ENCODE measurements at places on chromosomes 7 and 10.

DNA sequence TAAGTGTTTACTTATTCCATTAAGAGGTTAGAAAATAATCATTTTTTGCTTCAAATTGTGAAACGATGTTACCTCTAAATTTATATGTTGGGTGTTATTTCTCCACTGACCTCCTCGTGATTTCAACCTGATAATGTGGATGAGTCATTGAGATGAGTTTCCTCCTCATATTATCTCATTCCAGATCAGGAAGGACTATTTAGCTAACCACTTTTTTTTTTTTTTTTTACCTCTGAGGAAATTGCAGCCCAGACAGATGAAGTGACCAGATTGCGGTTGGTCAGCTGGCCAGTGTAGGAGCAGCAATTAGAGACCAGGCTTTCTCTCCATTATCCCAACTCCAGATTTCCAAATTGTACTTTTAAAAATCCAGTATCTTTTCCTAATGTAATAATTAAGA lies 248.7 kb downstream of the FZD1 start:
- DNase-seq, result no peak

- DNase-seq, result no peak
Observed at GRCh38 chr7:19448091-19448490, 260.7 kb downstream of the POLR1F start.

GRCh38 chr10:10514797-10515196 lies 502.9 kb upstream of the CELF2 start:
- DNase-seq, result no peak

GRCh38 chr7:118259115-118259514 lies 34.6 kb downstream of the ANKRD7 start:
- no peak for DNase-seq

DNA sequence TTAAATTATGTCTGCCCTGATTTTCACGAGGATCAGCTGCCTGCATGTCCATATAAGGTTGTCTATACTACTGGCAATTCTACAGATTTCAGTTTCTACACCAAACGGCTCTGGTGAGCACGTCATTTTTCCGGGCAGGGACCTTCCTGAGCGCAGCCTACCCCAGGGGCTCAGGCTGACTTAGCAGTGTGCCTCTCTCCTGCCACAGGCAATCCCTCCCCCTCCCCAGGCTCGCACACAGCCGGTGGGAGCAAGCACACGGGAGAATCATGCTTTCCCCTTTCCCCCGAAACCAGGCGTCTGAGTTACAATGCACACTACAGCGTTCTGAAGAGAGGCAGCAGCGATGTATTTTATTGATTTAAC lies 1.7 kb downstream of the KLF6 start:
- DNase-seq, result peak; percentile 78

GRCh38 chr7:93843260-93843659 lies 47.3 kb downstream of the TFPI2 start:
- no peak for DNase-seq

GRCh38 chr7:156378806-156379205 lies 261.8 kb upstream of the RNF32 start:
- DNase-seq, result no peak

DNA sequence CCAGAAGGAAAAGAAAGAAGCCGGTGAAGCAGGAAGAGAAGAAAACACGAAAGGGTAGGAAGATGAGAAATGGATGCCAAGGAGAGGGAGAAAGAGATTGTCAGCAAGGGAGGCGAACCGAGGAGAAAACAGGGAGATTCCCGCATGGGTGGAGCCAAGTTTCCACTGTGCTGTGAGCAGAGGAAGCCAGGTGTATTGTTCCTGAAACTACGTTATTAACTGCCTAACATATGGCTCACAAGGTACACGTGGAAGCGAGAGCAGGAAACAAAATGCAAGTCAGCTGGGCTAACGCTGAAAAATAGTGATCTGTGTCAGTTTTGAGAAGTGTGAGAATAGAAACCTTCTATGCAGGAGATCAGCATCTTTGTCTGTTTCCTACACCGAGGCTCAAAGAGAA lies 20.4 kb upstream of the HIPK2 start:
- DNase-seq, result no peak

DNA sequence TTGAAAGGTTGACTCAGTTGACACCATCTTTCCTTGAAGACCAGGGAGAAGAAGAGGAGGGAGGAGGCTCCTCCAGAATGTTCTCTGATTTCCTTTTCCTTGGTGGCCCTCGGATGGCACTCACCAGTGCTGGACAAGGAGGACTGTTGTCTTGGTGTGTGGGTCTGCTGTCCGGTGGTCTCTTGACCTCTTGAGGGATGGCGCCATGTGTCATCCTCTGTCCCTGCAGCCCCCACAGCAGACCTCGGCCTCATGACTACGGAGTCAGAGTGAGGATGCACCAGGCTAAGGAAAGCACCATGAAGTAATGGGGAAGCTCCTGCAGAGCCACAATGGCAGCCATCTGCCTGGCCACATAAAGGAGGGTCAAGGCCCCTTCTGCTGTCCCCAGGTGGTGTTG lies 475.0 kb downstream of the GLRX3 start:
- DNase-seq, result no peak

GRCh38 chr7:147193476-147193875 lies 1076.9 kb downstream of the CNTNAP2 start:
- DNase-seq, result no peak

DNA sequence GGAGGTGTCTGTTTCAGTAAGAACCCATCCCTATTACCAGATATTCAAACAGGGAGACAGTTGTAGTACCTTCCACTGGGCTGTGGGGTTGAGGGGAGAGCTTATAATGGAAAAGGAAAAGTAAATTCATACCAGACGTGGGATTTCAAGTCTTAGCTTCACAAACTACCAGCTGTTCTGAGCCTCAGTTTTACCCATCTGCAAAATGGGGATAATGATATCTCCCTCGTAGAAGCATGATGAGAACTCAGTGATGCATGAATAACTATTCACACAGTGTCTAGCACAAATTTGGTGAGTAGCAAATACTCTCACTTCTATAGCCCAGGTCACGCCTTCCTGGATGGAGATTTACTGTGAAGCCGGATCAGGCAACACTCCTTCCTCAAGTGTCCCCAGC lies 29.1 kb upstream of the IKZF1 start:
- no peak for DNase-seq

DNA sequence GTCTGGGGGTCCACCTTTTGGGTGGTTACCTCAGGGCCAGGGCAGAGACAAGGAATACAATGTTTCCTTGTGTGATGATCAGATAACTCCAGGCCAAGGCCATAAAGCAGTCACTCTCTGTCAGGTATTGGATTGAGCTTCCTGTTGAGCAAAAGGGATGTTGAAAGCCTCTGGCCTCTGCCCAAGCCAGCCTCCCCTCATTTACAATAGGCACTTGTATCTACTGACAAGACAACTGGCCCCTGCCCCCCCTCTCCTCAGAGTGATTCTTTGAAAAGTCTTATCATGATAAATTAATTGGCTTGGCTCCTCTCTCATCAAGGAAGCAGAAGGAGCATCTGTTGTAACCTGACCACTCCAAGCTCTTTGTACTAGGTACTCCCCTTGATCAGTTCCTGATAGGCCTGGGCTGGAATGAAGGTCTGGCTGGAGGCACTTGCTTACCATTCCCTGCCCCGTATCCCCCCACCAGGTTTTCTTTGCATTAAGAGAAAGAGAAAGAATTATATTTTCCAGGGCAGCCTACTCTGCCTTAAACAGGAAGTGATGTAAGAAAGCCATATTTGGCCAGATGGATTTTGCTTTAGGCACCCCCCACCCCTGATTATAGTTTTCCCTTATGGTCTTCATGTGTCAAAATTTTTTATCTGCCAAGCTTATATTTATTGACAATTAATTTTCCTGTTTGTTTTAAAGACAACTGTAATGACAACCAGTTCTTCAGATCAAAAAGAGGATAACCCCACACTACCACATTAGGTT lies 42.1 kb upstream of the HPS1 start:
- no peak for DNase-seq

DNA sequence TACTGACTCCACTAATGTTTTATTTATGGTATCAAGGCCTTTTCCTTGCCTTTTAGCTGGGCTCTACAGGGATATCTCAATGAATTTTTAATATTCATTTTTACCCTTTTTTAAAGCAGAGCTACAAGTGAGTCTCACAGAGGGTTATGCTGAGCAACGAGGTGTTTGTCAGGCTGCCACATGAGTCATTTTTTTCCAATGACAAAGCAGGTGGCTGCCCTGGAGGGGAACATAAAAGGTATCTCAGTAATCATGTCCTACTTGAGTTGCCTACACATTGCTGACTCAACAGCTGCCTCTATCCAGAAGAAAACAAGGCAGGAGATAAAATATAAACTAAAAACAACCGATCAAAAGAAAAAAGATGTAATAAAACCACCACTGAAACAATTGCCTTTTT lies 1004.9 kb upstream of the POT1 start:
- DNase-seq, result no peak

- DNase-seq, result no peak
Observed at GRCh38 chr10:35392482-35393228, 56.3 kb downstream of the CCNY start.

- no peak for DNase-seq
Observed at GRCh38 chr10:132401401-132402118, 4.6 kb downstream of the PWWP2B start.

DNA sequence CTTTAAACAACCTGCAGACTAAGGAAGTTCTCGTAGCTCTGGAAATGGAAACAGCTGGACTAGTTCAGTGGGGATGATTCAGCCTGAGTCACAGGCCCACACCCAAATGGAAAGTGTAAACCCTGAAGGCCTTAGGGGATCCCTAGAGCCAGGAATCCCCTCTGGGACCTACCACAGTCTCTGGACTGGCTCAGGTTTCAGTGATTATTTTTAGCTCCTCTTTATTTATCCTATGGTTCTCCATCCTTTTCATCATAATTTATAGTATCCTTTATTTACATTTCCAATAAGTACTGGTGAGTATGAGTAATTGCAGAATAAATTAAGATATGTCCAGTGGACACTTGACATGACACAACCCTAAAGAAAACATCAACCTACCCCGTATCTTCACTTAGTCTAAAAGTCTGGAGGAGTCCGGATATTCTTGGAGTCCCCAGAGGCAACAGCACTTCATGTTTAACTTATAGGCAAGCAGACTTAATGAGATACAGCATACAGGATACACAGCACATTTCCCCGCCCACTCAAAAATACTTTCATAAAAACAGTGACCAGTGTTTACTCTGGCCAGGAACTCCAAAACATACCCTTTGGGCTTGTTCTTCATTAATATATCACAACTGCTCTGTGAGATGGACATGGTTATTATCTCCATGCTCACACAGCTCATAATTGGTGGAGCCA lies 28.4 kb upstream of the SEMA3E start:
- DNase-seq, result no peak

DNA sequence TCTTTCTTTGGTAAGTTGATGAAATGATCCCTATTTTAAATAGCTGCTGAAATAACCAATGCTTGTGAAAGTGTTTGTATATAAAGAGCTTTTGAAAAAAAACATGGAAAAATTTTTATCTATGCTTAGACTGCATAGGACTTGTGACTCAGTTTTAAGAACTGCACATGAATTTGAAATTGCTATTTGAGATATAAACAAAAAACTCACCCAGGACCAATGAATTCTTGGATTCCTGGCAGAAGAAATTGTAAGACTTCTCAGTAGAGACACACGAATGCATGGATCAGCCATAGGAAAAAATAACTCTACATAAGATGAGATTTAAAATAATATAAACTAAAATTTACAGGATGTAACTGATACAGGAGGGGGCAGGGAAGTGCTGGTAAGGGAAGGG lies 278.8 kb upstream of the SORCS1 start:
- no peak for DNase-seq

GRCh38 chr10:22911889-22912762 lies 15.7 kb upstream of the ARMC3 start:
- no peak for DNase-seq

GRCh38 chr7:73681031-73681430 lies 2.2 kb downstream of the DNAJC30 start:
- DNase-seq, result no peak

DNA sequence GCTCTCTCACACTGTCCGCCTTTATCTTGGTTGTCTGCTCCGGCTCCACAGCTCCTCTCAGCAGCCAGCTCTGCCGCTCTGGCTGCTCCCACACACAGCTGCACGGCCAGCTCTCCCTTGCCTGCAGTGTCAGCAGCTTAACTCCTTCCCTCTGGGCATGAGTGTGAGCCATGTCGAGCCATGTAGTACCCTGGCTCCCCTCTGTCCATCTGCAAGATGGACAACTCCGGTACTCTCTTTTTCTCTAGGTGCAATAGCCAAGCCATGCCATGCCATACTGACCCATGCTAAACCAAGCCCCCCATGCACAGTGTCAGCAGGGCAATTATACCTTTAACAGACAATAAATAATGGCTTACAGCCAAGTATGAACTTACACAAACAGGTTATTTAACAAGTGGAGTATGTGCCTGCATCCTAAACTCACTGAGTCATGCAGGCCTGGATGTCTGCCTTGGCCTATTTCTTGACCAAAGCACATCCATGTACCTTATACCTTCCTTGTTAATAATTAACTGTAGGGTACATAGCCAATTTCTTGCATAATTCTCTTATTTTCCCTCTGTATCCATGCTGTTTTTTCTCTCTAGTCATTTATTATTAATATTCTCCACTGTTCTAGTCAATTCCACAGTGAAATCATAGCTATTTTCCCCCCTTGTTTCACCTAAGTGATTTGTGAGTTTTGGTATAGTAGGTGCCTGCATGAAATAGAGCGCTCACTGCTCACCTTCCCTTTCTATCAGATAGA lies 170.9 kb downstream of the CDK14 start:
- DNase-seq, result no peak

DNA sequence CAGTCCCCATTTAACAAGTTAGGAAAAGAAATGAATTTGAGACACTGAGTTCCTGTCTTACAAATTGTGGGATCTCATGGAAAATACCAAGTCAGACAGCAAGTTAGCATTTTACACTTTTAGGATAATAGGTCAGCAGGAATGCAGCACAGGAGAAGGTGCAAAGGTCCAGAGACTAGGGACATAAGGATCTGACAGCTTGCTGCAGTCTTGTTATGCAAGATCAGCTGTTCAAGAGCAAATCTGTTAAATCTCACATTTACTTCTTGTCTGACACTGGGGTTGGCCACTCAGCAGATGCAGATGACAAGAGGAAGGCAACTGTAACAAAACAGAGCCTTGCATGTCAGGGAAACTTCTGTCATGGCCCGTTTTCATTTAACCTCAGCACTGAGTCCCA lies 239.6 kb downstream of the PHF14 start:
- no peak for DNase-seq

DNA sequence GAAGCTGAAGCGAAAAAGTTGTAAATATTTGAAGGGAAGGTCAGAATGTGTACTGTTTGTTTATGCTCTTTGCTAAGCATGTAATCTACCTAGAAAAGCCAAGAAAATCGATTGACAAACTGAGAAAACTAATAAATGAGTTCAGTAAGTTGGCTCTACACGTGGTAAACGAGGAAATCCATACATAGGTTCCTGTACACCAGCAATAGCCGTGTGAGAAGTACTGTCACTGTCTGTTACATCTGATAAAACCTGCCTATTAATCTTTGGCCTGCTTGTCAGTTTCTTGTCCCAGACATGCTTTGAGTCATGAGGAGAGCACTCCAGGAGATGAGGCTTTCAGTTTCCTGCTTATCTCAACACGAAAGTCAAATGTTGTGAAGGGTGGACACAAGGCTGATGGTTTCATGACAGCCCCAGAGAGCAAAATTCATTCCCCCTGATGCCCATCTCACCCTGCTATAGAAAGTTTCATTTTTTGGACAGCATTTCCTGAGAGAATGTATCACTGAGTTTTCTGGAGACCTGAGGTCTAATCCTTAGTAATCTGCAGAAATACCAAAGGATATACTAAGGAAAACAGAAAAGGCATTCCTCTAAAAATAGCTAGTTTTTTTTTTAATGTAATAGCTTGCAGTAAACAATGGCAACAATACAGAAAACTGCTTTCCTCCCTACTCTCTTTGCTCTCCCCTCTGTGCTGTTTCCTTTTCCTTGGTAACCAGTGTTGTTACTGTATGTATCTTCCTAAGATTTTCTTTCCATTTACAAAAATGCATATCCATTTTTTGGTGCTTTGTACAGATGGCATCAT lies 18.8 kb downstream of the BMPR1A start:
- no peak for DNase-seq
